Ureter (tissue), 1 donor: ENCODE measurements at places on chromosomes 4 and X. TPM values are rescaled to one million over a fixed set of nuclear protein-coding genes. Genes with fewer than 3 reads are reported as not detected.

The TKTL2 gene
- not detected for total RNA-seq

The ARHGEF9 gene
- 35.9 TPM for total RNA-seq

The PRR32 gene
- total RNA-seq, result not detected

The TBC1D9 gene
- 64.3 TPM for total RNA-seq

The F8A2 gene
- not detected for total RNA-seq
